ENCODE measurements at places on chromosomes 7 and 10.

- no peak for DNase-seq
Measured at GRCh38 chr10:6522230-6522629, 57.8 kb downstream of the PRKCQ start.

GRCh38 chr7:16881844-16882243 lies at the start of gene AGR3:
AGR3 (minus strand) TSS chr7:16881983; CDS start chr7:16878618, 3,365 bp downstream.
- DNase-seq: no peak

- no peak for DNase-seq
Measured at GRCh38 chr10:132185601-132186487, 904 bp upstream of the DPYSL4 start.

GRCh38 chr7:73451780-73452398 lies 18.3 kb downstream of the FZD9 start:
- DNase-seq: peak; percentile 70

- no peak for DNase-seq
Measured at GRCh38 chr10:105185161-105185560, 544.1 kb downstream of the SORCS3 start.

DNA sequence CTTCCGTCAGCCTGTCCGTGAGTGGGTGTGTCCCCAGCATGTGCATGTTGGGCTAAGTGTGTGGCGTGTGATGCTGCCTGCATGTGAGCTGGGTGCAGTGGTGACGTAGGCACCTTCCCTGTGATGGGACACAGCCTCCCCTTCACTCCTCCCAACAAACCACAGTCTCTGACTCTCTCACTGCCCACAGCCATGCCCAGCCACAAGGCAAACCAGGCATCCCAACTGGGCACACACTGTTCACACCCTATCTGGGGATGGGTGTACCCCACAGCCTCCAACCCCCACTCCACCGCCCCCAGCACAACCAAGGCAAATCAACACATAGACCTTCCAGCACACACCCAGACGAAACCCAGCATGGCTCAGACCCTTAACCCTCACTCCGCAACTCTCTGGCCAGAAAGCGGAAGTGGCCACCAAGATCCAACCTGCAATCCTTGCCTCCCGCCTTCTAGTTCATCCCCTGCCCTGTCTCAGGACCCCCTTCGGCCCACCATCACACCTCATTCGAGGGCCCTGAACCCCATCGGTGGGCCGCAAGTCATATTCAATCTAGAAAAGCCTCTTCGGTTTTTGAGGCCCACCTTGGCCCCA lies 10.4 kb downstream of the PSD start:
- no peak for DNase-seq

- DNase-seq: no peak
Measured at GRCh38 chr7:79936281-79936983, 198.2 kb upstream of the GNAI1 start.

- DNase-seq: no peak
Measured at GRCh38 chr7:155203882-155204691, 93.6 kb upstream of the INSIG1 start.

DNA sequence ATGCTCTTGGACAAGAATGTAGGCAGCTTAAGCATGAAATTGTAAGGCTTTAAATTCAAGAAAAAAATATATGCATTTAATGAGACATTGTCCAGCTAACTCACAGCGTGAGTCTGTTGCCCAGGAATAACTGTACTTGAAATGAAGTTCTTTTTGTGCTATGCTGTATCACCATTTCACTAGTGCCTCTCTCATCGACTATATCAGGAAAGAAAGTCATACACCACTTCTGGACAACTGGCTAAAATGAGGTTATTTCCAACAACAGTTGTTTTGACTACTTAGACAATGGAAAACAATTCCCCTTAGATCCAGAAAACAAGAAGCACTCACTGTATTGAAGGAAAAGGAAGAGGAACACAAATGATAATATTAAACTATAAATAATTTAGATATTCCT lies 251.8 kb downstream of the CRPPA start:
- no peak for DNase-seq

DNA sequence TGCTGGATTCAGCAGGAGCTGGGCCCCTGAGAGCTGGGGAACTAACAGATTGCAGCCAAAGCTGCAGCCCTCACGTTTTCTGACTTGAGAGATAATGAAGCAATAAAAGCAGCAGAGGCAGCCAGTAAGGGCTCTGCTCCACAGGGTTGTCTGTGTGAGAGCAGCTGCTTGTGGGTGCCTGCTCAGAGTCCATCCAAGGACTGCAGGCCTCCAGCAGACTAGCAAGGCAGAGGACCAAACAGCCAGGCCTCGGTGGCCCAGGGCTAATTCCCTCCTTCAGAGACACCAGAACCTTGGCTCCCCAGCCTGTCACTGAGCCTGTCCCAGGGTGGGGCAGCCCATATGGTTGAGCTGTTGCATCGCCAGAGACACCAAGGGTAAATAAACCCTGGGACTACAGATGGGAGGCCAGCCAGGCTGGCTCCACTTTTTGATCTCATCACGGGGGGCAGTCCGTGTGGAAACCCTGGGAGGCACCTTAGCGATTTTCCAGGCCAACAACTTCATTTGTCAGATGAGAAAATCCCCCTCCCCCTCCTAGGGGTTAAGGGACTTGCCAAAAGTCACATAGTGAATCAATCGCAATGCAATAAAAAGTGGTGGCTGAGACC lies 229.2 kb downstream of the WDR11 start:
- DNase-seq: no peak

DNA sequence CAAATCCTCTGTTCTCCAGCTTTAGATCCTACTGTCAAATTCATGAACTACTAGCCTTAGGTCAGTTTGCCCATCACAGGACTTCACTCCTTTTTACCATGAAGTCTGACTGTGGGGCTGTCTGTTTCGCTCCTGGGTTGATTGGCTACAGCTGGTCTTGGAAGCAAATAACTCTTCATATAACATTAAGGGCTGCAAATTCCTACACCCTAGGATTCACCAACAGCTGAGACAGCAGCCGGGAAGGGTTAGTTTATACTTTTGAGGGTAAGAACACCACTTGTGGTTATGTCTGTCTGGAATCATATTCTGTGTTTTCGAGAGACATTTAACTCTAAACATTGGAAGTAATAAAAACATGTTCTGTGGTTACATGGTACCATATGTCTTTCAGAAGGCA lies 55.9 kb upstream of the KIAA1217 start:
- DNase-seq: no peak

- no peak for DNase-seq
Measured at GRCh38 chr10:35585903-35586535, 19.1 kb upstream of the GJD4 start.

DNA sequence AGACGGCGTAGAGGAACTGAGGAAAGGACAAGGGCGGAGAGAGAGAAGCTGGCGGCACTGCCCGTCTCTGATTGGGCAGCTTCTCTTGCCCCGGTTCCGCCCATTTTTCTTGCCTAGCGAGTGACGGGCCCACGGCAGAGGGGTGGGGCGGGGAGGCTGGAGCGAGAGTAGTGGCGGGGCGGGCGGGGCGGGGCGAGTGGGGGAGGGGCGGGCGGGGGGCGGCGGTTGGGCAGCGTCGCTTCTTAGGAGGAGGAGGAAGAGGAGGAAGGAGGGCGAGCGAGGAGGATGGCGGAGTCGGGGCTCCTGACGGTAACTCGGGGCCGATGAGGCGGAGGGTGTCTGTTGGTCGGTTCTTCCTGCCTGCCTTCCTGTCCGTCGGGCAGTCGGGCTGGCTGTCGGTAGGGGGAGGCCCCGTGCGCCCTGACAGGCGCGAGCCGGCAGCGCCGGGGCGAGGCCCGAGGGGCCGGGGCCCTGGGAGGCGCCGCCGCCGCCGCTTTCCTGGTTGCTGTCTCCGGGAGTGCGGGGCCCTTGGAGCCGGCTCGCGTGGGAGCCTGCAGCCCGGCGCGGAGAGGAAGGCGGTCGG lies at the start of gene SHOC2:
TSS of gene SHOC2 (plus strand) at position 256 of the 583 bp plus-strand sequence. CDS start 44,755 bp downstream, outside the sequence.
- peak; percentile 100 for DNase-seq

DNA sequence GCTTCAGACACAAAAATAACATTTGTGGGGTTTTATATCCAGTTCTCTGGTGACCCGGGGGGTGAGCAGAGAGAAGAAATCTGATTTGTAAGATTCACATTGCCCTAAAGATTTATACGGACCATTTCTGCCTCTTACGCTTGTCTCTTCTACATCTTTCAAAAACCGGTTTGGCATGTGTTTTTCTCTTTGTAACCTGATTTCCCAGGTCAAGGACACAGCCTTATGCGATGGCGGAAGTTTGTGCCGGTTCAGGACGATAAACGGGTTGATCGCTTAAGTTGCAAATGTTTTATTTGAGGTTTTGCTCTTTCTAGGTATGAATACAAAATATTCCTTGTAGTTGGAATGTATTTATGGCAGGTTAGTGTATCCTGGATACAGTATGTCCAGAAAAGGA lies 61.6 kb upstream of the SH2B2 start:
- DNase-seq: no peak

GRCh38 chr10:64346389-64346788 lies 825.2 kb downstream of the REEP3 start:
- no peak for DNase-seq

GRCh38 chr7:3910054-3910453 lies 609.0 kb downstream of the SDK1 start:
- no peak for DNase-seq

- no peak for DNase-seq
Measured at GRCh38 chr10:52357971-52358370, 43.9 kb downstream of the DKK1 start.

GRCh38 chr7:22480523-22481075 lies 19.4 kb downstream of the STEAP1B start:
- no peak for DNase-seq

DNA sequence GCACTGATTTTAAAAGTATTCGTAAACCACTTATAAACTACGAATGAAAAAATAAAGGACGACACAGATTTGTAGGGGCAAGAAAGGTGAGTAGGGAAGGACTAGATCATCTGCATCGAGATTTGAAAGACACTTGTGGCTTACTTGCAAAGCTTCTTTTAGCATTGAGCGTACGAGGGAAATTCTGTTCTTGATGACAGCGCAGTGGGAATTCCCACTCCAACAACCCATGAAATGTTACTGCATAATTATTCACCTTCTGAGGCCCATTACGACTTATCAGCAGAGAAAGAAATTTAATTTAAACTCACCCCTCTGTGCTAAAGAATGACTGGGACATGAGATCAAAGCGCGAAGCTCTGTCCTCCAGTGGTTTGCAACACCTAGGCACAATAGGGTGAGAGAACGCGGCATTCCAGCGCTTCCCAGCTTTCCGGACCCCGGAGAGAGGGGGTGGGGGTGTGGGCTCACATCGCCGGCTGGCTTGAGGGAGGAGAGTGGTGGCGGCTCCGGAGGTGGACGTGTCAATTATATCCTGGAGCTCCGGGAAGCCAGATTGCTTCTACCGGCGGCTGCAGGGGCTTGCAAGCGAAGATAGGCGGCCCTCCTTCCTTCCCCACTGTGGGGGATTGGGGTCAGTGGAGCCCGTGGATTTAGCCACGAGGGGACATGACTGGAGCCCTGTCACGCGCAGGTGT lies 10.3 kb downstream of the SP8 start:
- DNase-seq: no peak

- DNase-seq: no peak
Measured at GRCh38 chr7:36887233-36887632, 162.9 kb upstream of the AOAH start.

- DNase-seq: no peak
Measured at GRCh38 chr7:82049442-82049841, 279.6 kb upstream of the HGF start.

DNA sequence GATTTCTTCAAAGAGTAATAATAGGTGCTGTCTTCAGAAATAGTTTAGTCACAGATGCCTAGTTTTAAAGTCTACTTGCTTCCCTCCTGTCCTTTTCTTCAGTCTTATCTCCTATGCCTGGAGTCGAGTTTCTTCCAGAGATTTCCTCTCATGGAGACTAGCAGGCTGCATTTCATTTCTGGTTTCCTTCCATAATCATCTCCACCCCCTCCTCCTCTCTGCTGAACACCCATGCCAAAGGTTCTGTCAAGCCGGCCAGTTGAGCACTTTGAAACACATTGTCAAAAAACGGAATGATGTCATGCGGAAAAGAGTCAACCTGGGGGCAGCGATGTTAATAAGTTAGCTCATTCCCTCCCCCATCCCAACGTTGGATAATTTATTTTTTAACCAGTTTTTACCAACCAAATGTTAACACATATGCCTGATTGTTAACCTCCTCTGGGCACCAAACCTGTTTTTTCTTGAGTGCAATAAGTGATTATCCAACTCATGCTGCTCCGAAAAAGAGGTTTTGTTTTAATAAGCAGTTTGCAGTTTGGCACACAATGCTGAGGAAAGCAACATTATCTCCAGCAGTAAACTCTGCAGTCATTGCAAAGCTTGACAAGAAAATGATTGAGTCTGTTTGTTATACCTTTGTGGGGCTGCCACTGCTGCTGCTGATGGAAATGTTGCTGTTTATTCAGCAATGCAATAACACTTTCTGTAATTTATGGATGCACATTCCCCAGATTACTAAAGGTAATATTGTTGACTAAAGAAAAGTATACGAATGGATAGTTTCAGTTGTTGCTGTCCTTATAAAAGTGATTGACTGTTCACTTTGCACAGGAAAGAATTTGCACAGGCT lies 161.6 kb downstream of the LRMDA start:
- DNase-seq: no peak

- no peak for DNase-seq
Measured at GRCh38 chr7:35646289-35647023, 48.5 kb downstream of the HERPUD2 start.

- DNase-seq: no peak
Measured at GRCh38 chr10:3020311-3020710, 47.0 kb upstream of the PFKP start.

- DNase-seq: no peak
Measured at GRCh38 chr10:12463459-12463838, 114.1 kb downstream of the CAMK1D start.

- DNase-seq: no peak
Measured at GRCh38 chr7:79624336-79624735, 170.9 kb upstream of the MAGI2 start.

DNA sequence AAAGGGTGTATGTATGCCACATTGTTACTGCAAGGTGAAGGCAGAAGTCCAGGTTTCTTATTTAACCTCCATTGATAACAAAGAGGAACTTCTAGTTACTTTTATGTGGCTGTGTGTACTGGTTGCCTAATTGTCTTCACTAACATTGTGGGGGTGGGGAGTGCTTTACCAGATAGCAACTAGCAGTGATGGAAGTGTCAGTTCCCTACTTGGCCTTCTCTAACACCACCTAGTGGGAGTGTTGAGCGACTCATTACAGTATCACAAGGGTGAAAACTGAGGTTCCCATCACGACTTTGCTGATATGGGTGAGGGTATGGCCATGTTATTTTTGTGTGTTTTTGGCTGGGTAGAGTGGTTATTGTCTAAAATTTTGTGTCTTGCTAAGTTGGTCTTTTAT lies 274.4 kb downstream of the THSD7A start:
- peak; percentile 76 for DNase-seq

DNA sequence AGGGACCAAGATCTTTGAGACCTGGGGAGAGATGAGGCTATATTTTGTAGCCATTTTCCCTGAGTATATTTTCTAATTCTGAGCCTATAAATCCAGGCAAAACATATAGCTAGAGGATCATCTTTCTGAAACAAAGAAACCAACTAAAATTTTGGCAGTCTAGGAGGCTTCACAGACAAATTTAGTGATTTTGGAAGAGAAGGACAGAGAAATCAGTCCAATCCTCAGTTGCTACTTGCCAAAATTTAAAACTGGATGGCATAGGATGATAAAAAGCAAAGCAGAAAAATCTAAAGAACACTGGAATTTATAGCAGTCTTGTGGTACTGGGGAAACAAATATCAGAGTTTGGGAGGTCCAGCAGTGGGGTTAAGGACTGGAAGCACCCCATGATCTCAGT lies 43.4 kb upstream of the POM121L12 start:
- no peak for DNase-seq

- DNase-seq: peak; percentile 86
Measured at GRCh38 chr10:112842832-112843360, 107.2 kb upstream of the TCF7L2 start.

GRCh38 chr10:77114181-77114821 lies 523.3 kb downstream of the KCNMA1 start:
- DNase-seq: no peak

GRCh38 chr10:49079072-49079471 lies 36.2 kb downstream of the VSTM4 start:
- no peak for DNase-seq
